Forelimb muscle (tissue), 1 donor: ENCODE measurements at places on chromosomes 4 and X. TPM values are rescaled to one million over a fixed set of nuclear protein-coding genes. Genes with fewer than 3 reads are reported as not detected.

DNA sequence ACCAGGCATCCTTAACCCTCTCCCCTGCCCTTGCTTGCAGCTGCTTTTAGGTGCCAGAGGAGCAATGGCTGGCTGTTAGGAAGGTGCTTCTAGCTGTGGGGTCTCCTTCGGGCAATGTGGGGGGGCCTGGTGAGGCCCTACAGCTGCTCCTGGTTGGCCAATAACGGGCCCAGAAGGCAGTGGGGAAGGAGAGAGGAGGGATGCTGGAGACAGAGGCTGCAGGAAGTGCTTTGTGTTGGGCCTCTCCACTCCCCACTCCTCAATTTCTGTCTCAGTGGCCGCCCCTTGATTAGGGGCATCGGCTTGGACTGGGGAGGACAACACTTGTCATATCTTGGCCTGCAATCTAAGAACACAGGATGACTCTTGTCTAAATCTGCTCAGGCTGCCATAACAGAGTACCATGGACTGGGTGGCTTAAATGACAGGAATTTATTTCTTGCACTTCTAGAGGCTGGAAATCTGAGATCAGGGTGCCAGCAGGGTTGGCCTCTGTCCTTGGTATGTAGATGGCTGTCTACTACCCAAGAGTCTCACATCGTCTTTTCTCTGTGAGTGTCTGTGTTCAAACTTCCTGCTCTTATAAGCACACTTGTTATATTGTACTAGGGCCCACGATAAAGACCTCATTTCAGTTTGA is 374.3 kb downstream of the MID1IP1 start:
- DNase-seq = no peak

- no peak for DNase-seq
Measured at GRCh38 chrX:136587532-136587931, 55.5 kb downstream of the VGLL1 start.

DNA sequence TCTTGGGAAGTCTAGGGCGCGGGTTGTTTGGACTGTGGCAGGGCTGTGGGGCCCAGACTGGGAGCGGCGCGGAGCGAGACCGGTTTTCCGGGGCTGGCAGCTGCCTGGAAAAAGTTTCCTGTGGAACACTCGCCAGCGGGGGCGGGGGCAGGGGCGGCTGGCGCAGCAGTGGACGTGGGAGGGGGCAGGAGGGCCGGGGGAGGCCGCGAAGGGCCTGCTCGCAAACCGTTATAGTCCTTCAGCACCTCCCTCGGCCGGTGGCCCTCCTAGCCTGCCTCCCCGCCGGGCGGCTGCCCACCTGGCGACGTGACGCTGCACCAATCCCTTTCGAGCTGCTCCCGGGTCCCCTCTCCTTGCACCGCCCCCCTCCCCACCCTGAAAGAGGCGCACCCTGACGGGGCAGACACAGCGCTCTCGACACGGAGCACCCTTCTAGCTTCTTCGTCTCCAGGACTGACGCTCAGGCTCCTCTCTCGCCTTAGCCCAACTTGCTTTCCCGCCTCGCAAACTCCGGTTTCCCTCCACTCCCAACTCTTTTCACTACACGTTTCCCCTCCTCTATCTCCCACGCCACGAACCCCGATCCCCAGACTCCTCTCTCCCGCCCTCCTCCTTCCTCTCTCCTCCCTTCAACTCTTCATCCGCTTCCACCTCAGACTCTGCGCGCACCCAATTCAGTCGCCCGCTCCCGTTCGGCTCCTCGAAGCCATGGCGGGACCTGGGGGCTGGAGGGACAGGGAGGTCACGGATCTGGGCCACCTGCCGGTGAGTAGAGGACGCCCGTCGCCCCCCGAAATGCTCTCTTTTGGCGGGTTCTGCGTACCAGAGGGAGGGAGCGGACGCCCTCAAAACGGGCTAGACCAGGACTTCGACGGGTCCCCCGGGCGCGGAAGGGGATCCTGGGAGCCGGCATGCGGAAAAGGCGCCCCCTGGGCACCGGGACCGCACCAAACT is at the start of gene NRK:
NRK (plus strand) TSS at position 402 of the 954 bp plus-strand sequence; CDS start at position 709, 307 bp downstream.
- DNase-seq = no peak

GRCh38 chr4:82090717-82091116 is 283.1 kb downstream of the HNRNPD start:
- DNase-seq = no peak

GRCh38 chr4:108272561-108272960 is 103.8 kb upstream of the LEF1 start:
- DNase-seq = no peak

DNA sequence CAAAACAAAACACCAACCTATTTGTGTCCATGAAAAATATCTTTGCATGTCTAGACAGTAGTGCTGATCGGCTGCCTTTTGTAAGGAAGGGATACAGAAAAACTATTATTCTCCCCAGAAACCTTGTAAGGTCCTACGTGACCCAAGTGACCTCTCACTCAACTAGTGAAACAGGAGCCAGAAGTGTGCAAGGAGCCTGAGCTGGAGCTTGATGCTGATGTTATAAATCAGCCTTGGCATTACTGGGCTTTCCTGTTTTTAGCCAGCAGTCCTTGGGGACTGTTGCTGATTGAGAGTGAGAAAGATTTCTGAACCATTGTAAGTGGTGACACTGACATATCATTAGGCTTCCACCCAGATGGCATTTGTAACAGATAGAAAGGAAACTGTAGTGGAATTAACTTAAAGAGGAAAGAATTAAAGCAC is 100.8 kb upstream of the LIMCH1 start:
- DNase-seq = no peak

DNA sequence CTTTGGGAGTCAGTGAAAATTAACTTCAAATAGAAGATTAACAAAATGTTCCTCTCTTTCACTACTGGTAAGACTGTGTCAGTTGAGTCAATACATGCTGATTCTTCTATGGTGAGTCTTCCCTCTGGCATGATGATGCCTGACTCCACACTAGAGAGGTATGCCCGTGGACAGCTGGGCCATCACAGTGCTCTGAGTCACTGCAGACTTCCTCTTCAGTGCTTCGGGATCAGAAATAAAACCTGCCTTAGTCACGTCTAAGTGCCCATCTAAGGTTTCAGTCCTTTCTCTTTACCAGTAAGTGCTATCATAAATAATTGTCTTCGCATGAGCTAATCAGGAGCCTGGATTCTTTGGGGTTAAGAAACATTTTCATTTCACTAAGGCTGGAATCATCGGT is 1.6 kb upstream of the ASB5 start:
- DNase-seq = no peak

DNA sequence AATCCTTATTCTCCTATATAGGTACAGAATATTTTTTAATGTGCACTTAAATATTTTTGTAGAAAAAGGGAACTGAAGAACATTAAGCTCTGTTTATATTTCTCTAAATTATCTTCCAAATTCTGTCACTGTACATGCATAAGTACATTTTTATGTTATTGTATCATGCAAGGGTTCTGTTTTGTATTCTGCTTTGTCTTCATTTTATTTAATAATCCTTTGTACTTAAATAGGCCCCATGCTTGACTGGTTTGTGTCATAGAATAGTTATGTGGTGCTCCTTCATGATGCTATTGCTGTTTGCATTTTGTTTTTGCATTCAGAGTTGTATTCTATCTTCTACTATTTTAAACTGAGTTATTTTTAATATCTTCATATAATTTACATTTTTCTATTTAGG is 111.9 kb upstream of the EDNRA start:
- DNase-seq = no peak

GRCh38 chrX:42241421-42241820 is 318.1 kb upstream of the CASK start:
- no peak for DNase-seq

GRCh38 chr4:34512616-34513015 is 1731.7 kb downstream of the ARAP2 start:
- DNase-seq = no peak

- no peak for DNase-seq
Measured at GRCh38 chr4:184447664-184448063, 26.7 kb downstream of the IRF2 start.

Gene SPANXN4
- polyA plus RNA-seq = not detected

Gene CT45A1
- 0.24 TPM for polyA plus RNA-seq

Gene EGFL6
- 72.1 TPM for polyA plus RNA-seq
